ENCODE measurements at places on chromosomes 16 and 17.

DNA sequence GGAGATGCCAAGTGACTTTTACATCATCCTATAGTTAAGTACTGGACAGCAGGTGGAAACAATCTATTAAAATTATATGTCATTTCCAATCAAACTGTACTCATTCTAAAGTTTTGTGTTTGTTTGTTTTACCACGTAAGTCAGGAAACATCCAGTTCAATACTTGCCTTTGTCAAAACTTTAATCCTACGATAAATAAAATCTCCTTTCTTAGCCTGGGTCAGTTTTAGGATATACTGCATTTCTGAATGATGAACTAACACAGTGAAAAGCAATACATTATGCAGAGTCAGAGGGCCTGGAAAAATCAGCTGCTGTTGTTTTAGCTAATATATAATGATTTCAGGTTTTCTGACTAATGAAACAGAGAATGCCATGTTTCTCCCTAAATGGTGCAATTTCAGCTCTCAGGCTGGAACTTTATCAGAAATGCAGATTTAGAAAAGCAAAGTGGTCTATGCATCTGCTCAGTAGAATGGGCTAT, 756.4 kb downstream of the CDH11 start:
- DNase-seq: no peak

- DNase-seq: no peak
Measured at GRCh38 chr16:70466805-70467076, 12.3 kb downstream of the FCSK start.

DNA sequence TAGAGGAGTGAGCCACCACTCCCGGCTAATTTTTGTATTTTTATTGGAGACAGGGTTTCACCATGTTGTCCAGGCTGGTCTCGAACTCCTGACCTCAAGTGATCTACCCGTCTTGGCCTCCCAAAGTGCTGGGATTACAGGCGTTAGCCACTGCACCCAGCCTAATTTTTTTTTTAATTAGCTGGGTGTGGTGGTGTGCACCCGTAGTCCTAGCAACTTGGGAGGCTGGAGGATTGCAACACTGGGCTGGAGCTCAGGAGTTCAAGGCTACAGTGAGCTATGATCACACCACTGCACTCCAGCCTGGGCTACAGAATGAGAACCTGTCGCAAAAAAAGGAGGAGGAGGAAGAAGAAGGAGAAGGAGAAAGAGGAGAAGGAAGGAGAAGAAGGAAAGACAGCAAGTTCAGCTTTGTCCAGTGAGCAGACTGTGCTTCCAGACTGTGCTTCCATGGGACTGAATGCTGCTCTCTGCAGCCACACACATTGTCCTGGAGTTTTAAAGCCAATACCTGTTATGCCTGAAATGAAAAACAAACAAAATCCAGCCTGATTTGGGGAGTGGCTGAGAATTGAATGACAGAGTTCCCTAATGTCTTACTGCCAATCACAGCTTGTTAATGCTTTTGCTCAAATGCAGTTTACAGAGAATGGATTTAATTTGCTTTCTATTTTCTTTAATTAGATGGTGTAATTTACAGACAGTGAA, 2.8 kb upstream of the TNFRSF13B start:
- DNase-seq: no peak

GRCh38 chr16:66521951-66522771, 27.8 kb downstream of the TK2 start:
- DNase-seq: peak; percentile 74

DNA sequence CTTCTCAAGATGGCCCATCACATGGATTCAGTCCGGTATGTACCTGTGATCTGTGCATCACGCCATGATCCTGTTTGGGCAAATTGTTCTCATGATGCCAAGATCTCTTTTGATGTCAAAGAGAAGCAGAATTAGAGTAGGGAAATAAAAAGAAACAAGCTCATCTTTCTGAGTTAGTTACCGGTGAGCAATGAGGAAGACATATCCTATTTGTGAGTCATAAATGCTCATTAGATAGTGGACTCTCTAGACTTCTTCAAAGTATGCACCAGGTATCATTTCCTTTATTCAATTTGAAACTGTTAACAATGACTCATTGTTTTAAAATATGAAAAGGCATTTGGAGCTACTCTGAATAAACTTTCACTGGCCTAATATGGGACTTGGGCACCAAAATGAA, 8.0 kb upstream of the KRTAP4-12 start:
- DNase-seq: no peak

GRCh38 chr17:7651665-7652387, 1.1 kb downstream of the ATP1B2 start:
- DNase-seq: no peak

DNA sequence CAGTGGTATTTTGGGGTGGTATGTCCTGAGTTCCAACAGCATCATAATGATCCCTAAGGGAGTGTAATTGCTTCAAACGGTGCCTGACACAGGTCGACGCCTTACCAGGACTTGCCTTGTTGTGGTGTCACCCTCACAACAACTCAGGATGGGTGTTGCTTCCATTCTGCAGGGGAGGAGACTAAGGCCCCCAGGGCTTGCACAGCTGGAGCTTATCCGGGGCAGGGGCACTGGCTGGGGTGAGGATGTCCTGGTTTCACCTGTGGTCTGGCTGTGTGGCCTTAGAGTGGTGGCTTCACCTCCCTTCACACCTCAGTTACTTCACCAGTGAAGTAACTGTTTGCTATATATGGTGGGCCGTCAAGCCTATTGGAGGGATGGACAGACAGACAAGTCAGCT, 23.3 kb downstream of the LLGL2 start:
- DNase-seq: no peak

DNA sequence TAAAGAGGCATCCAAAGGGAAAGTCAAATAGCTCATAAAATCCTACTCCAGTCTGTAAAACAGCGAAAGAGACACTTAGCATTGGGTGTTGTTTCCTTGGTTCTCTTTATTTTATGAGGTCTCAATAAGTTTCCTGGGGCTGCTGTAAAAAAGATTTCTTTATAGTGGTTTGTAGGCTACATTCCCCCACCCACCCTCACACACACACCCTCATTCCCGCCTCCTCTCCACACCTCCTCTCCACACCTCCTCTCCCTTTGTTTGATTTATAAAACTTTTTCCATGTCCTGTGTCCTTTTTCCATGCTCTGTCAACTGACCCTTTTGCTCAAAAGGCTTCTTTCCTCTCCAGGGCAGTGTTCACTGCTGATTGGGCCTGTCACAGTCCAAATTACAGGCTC, 178.9 kb upstream of the SOX9 start:
- DNase-seq: no peak

GRCh38 chr17:2155573-2155972, 100.7 kb downstream of the HIC1 start:
- DNase-seq: no peak

DNA sequence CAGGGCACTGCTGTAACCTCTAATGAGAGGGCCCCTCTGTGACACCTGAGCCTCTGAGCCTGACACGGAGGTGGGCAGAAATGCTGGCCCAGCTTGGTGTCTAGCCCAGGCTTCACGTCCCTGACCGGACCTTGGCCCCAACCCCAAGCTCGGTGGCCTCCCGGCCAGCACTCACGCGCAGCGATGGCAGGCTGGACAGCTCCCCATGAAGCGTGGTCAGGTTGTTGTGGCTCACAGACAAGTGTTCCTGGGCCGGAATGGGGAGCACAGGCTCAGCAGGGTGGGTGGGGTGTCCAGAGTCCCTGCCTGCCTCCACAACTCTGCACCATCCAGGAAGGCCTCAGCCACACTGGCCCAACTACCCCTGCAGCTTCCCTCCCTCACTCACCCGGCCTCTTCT, 2.2 kb downstream of the FLII start:
- DNase-seq: no peak

GRCh38 chr17:46776298-46777005, 42.0 kb downstream of the WNT3 start:
- no peak for DNase-seq

DNA sequence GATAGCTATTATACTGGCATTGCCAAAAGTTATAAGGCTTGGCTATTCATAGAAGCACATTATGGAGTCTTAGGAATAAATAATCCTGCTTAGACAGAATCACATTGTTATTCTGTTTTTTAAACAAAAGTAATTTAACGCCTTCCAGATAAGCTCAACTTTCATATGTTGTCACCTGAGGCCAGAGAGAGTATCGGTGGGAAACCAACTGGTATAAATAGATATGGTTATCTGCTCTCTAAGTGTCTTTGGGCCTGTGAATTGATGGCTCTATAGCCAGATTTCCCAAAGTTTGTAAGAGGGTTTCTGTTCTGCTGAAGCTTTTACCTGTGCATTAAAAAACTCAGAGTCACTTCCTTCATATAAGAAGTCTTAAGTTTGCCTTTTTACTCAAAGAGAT, 1449.4 kb downstream of the CDH11 start:
- no peak for DNase-seq

- no peak for DNase-seq
Measured at GRCh38 chr17:71966459-71967313, 154.1 kb upstream of the SOX9 start.

GRCh38 chr17:42050393-42051012, at the start of gene C17orf113:
Gene C17orf113, minus strand, starts transcription at chr17:42050601. Its CDS starts 7,225 bp downstream, at chr17:42043376.
- peak; percentile 46 for DNase-seq

DNA sequence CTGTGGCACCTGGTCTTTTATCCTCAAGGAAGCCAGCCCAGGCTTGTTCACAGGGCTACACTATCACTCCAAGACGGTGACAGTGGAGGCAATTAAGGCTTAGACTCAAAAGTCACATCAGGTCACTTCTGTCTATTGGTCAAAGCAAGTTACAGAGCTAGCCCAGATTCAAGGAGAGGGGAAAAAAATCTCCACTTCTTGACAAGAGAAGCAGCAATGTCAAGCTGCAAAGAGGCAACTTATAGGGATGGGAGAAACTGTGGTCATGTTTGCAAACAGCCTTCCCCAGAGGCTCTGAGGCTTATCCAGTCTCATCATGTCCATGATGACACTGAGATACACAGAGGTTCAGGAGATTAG, 31.6 kb downstream of the SERPINF1 start:
- no peak for DNase-seq

DNA sequence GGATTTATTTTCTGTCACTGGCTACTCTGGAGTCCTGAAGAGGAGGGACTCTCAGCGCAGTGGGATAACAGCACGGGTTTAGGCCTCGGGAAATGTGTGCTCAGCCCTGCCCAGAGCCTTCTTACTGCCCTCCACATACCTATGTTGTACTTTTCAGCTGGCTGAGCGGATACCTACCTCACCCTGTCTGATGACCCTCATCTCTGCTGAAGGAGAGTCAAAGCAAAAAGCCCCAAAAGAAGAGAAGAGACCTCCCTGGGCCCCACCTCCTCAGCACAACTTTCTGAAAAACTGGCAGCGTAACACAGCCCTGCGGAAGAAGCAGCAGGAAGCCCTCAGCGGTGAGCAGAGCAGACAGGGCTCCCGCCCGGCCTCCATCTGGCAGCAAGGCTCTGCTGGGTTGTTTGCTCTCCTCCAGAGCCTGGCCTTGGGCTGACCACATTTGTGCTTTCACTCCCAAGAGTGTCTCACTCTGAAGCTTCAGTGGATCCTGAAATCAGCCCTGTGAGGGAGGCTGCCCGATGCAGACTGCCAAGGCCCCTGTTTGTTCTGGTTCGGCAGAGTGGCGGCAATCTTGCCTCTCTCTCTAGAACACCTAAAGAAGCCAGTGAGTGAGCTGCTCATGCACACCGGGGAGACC, 10.3 kb downstream of the MYCBPAP start:
- DNase-seq: no peak

- DNase-seq: no peak
Measured at GRCh38 chr17:75151930-75152329, 2.4 kb downstream of the JPT1 start.

GRCh38 chr17:50424246-50424995, 1.6 kb upstream of the ACSF2 start:
- no peak for DNase-seq

- no peak for DNase-seq
Measured at GRCh38 chr17:19357761-19358160, 4.8 kb downstream of the B9D1 start.

DNA sequence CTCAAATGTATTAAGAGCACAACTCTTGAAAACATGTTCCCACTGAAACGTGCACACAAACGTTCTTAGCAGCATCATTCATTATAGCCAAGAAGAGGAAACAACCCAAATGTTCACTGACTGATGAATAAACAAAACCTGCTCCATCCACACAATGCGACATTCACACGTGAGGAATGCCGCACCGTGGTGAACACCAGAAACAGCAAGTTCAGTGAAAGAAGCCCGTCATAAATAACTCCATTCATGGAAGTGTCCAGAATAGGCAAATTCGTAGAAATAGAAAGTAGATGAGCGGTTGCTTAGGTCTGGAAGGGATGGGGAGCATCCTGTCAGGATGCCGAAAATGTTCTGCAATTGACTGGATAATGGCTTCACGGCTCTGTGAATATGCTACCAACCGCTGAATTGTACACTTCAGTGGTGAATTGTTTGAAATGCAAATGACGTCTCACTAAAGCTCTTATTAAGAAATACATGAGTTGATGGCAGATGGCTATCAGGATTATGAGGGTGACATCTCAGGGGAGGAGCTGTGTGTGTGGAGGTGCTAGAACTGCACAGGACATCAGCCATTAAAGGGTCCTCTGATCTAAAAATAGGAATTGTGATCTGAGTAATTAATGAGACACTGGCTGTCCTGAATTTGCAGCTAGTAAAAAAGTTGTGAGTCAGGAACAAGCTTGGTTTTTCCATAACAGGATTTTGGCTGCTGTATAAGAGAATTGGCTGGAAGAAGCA, 771.0 kb downstream of the KCNJ18 start:
- DNase-seq: no peak

GRCh38 chr16:1709356-1709755, 3.4 kb downstream of the MAPK8IP3 start:
- DNase-seq: no peak

DNA sequence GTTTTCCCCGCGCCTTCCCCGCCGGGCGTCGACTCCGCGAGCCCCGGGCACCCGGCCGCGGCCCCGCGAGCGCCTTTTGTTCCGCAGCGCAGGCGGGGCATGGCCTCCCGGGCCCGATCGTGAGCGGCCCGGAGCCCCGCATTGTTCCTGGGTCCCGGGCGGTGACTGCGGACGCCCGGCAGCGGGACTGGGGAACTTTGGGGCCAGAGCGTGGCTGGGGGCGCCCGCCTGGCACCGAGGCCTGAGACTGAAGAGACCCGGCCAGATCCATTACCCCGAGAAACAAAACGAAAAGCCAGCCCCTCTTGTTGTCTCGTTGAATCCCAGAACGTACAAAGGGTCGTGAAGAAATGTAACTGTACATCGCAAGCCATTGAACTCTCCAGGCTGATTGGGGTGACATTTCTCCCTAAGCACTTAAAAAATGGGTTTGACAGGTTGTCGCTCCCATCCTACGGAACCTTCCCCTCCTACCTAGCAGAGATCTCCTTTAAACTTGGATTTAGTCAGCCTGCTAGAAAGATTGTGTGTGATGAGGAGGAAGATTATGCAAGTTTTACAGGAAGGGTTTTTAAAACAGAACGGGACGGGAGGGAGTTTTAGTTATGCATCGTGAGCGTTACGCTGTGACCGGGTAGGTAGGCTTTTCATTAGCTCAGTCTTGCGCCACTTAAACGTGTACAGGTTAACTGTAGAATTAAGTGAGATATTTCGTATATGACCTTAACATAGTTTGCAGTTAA, 825 bp downstream of the METTL9 start:
- DNase-seq: no peak

GRCh38 chr16:50915120-50915519, 173.2 kb downstream of the CYLD start:
- no peak for DNase-seq

- no peak for DNase-seq
Measured at GRCh38 chr16:51458356-51459140, 307.5 kb upstream of the SALL1 start.

Measured in activated T-cell treated with anti-CD3 and anti-CD28 coated beads for 1 hour (primary cell).